SK-N-DZ (cell line): ENCODE measurements at places on chromosomes 16 and 17.

DNA sequence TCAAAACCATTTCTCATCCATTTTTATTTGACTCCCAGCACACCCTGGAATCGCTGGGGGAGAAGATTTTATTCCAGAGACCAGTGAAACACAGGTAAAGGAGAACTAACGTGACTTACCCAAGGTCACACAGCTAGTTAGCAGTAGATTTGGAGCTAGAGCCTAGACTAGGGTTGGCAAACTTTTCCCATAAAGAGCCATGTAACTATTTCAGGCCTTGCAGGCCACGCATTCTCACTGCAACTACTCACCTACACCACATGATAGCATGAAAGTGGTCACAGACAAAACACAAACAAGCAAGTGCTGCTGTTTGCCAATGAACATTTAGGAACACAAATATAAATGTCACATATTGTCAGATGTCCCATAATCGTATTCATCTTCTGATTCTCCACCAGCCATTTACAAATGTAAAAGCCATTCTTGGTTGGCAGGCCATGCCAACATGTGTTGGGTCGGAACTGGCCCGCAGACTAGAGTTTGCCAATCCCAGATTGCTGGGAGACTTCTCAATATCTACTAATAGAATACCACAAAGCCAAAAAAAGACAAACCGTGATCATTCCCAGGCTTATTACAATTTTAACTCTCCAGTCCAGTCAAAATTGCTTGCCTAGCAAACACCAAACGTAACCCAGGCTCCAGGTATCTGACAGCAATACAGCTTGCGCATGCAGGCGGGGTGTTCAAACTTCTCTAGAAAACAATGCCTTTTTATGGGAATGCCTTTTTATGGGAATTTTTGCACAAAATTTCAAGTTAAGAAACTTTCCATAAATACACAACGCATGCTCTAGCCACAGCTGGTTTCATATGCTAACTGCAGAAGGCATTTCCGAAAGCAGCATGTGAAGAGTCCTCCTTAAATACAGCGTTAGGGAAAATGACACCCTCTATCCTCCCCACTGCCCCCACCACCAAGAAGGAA, 20.9 kb downstream of the ZFHX3 start:
- no peak for DNase-seq

- DNase-seq = no peak
Observed at GRCh38 chr17:58336456-58337209, 8.0 kb upstream of the TSPOAP1 start.

DNA sequence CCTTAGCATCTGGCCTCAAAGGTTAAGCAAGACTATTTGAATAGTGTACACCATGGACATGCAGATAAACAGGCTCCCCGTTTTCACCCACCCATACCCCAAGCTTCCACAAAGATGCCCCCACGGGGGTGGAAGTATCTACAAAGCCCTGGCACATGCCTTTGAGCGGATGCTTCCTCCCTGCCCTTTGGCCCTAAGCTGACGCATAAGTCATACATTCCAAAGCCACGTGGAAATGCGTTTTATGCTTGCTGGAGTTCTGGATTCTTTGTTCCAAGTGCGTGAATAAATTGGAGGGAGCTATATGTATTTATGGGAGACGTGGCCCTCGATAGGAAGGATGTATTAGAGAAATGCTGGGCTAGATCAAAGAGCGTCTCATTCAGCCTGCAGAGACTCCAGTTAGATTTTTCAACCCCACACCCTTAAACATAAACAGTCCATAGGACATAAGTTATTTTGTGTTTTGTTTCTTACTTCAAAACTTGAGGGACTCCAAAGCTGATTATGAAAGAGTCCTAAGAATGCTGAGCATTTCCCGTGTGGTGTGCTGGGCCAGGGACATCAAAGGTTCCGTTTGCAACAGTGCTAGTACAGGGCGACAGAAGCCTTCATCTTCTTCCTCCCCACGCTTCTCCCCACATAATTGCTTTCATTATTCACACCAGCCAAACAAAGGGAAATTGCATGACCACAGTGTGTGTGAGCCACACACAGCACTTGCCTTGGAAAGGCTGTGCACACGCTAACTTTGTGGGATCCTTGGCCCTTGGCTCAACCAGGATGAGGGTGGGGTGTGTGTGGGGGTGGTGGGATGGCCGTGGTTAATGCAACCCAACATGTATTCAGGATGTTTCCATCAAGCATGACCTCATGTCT, 73.6 kb downstream of the WIPI1 start:
- no peak for DNase-seq

DNA sequence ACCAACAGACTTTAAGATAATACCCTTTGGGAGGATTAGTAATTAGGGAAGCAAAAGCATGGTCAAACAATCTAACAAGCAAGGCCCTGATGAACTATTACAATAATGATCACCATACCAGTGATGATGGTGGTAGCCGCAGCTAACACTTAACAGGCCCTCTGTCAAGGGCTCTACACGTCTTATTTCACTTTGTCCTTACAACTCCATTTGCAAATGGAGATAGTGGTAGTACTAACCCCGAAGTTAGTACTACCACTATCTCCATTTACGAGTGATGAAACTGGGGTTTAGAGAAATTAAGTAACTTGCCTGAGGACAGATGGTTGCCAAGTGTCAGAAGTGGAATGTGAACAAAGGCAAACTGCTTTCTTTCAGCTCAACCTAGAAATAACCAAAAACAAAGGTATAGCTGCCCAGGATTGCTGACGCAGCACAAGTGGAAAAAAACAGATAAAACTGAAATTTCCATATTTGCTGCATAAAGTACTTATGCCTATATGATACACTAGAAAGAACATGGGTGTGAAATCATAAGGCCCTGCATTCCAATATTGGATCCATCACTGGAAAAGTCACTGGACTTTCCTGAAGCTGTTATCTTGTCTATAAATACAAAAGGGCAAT, 24.6 kb downstream of the CEP112 start:
- DNase-seq = no peak

DNA sequence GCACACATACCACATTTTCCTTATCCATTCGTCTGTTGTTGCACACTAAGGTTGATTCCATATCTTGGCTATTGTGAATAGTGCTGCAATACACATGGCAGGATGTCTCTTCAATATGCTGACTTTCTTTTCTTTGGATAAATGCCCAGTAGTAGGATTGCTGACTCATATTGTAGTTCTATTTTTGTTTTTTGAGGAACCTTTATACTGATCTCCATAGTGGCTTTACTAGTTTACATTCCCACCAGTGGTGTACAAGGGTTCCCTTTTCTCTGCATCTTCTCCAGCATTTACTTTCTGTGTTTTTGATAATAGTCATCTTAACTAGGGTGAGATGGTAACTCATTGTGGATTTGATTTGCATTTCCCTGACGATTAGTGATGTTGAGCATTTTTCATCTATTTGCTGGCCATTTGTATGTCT, 118.1 kb downstream of the STXBP4 start:
- DNase-seq = no peak

DNA sequence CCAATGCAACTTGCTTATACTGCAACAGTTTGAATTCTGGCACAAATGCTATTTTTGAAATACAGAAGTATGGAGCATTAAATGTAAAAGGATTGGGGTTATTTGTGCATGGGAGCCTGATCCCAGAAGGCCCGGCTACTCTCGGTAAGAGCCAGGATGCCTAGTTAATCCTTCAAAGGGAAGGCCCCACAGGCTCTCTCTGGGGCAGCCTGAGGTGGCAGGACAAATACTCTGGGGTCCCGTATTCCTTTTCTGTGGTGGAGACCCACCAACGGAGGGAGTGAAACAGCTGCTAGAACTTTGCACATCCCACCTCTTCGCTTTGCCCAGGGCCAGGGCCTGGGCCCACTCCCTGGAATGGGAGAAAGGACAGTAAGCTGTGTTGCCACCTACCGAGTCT, 30.4 kb downstream of the ERN1 start:
- no peak for DNase-seq

GRCh38 chr17:51645056-51645455, 384.7 kb downstream of the UTP18 start:
- DNase-seq = no peak

DNA sequence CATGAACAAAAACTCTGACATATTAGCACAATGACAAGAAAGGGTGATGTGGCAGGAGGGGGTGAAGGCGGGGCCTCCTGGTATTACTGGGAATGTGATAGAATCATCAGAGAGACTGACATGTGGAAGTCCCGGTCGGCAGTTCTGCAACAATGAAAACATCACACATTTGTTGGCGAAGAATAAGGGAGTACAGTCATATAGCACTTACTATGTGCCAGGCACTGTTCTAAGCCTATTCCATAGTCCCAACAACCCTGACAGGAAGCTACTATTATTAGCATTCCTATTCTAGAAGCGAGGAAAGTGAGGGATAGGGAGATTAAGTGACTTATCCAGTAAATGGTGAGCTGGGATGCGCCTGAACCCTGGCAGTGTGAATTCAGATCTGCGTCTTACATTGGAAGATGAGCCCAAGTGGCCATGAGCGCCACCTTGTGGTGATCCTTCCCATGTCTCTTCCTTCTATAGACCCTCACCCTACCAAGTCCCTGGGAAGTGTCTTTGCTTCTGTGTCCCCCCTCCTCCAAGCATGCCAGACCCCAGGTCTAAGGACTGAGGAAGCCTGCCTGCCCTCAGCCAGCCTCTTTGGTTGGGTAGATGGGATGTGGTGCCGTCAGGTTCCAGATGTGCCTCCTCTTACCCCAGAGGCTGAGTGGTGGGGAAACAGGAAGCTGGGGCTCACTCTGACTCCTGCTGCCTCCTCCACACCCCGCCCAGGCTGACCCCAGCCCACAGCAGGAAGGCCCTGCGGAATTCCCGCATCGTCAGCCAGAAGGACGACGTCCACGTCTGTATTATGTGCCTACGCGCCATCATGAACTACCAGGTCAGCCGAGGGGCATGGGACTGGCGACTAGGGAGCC, 14.0 kb downstream of the FMNL1 start:
- peak; percentile 82 for DNase-seq

DNA sequence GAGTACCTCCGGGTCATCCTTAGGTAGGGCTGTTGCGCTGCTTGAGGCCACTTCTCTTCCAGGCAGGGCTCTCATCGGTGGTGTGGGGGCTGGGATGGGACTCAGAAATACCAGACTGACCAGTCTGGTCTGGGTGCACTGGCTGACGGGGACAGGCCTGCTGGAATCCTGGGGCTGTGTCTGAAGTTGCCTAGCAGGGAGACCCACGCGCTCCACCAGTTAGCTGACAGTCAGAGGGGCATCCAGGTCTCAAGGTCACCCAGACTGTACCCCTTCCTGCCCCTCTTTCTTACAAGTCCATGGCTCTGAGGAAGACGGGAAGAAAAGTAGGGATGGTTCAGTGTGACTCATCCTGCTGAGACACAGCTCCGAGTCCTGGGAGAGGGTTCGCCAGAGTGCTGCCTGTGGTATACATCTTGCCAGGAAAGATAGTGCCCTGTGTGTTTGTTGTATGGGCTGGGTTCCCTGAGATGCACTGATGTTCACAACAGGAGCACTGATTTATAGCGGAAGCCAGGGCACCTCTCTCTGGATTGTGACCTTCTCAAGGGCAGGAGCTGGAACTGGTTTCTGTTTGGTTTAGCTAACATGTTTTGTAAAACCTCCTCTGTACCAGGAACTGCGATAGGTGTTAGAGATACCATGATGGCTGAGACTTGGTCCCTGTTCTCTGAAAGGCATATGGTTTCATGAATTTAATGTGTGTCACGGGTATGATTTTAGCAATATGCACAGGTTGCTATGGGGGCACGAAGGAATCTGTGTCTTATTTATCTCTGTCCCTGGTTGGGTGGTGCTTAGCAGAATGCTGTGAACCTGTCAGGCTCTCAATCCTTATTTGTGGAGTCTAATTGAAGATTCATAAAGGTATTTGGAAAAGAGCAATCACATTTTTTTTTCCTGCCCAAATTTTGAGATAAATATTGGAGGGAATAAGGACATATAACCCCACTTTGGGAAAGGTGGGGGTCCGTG, 97.5 kb downstream of the OR1D5 start:
- DNase-seq = no peak

DNA sequence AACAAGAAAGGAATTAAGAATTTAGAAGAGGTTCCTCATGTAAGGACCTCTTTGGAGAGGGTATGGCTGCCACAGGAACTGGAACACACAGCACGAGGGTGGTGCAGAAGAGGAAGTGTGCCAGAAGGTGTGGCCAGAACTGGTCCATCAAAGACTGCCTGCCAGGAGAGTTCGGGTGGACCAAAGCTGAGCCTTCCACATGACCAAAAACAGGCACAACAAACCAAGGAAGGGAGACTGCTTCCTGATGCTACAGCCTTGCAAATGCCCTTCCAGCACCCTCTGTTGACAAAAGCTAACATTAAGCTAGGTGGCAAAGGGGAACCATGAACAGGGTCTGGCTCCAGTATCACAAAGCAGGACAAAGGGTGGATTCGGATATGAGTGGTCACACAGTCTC, 125.8 kb upstream of the TMEM97 start:
- DNase-seq = no peak

GRCh38 chr17:76540381-76541300, 797 bp downstream of the PRCD start:
- DNase-seq = peak; percentile 98

DNA sequence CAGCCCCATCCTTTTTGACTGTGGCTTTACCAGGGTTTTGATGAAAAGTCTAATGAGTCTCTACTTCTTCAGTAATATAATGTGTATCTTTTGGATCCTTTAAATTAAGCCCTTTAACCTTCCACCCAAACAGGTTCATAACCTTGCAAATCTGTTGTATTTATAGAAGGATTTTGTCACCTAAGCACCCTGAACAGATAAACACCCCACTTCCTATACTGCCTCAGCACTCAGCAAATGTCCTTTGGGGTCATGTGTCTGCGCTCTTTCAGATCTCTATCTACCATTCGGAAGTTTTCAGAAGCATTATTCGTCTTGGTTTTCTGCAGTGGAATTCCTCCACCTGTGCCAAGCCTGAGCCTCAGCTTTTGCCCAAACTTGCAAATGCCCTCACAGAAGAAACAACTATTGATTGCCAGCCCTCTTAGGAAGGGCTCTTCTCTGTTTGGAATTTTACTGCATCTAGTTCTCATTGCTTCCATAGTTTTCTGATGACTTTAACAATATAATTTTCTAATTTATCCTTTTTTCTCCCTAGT, 214.8 kb upstream of the KCNJ16 start:
- no peak for DNase-seq

GRCh38 chr17:46024590-46024989, 25.5 kb downstream of the STH start:
- DNase-seq = no peak

DNA sequence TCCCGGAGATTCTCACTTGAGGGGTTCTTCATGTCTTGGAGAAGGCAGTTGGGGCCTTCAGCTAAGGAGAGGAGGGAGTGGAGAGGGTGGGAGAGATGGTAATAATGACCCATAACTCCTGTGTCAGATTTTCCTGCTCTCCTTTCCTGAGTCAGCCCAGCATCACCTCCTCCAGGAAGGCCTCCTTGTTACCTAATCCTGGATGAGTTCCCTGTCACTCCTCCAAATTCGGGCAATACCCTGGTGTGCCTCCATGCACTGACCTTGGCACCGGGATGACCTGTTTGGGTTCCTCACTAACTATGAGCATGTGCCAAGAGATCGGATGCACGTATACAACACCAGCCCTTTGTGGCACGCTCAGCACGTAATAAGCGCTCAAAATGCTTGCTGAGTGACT, 38.8 kb downstream of the SDK2 start:
- no peak for DNase-seq
